Stimulated activated CD4-positive, alpha-beta T cell treated with anti-CD3 and anti-CD28 coated beads, Interleukin-15, amount 100 ng/mL, for 1 hour (primary cell): ENCODE measurements at places on chromosomes 6 and 20.

GRCh38 chr6:92688342-92688741, 731.0 kb downstream of the EPHA7 start:
- DNase-seq: no peak

GRCh38 chr20:13342469-13343242, 121.6 kb downstream of the ISM1 start:
- DNase-seq: no peak

GRCh38 chr6:112415366-112415765, 68.2 kb downstream of the RFPL4B start:
- no peak for DNase-seq

GRCh38 chr6:165231177-165231576, 78.2 kb downstream of the C6orf118 start:
- DNase-seq: no peak

- peak; percentile 18 for DNase-seq
These were observed 44.1 kb downstream of the NHSL1 start for GRCh38 chr6:138454981-138455706.

DNA sequence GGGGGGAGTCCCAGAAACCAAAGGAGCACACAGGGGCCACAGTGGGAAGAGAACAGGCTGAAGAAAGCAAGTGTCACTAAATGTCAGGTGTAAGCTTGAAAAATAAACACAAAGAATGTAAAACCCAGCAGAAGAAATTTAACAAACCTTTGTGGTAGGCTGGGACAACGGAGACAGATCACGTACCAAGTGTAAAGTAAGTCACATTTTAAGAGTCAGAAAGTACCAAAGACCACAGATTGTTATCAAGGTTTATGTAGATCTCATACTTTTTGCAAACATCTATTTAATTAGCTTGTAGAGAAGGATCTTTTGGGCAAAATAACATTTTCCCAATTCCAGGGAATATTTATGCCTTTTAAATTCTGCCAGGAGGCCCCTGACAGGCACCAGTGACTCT, 1.6 kb downstream of the CLIC5 start:
- DNase-seq: no peak

DNA sequence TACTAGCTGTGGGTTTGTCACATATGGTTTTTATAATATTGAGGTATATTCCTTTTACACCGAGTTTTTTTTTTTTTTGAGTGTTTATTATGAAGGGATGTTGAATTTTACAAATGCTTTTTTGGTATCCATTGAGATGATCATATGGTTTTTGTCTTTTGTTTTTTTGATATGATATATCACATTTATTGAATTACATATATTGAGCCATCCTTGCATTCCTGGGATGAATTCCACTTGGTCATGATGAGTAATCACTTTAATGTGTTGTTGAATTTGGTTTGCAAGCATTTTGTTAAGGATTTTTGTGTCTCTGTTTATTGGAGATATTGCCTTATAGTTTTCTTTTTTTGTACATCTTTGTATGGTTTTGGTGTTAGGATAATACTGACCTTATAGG, 3.3 kb upstream of the ZNF337 start:
- no peak for DNase-seq

GRCh38 chr6:139853302-139853992, 479.0 kb upstream of the CITED2 start:
- no peak for DNase-seq

- DNase-seq: no peak
These were observed 26.1 kb downstream of the POPDC3 start for GRCh38 chr6:105153676-105154075.

DNA sequence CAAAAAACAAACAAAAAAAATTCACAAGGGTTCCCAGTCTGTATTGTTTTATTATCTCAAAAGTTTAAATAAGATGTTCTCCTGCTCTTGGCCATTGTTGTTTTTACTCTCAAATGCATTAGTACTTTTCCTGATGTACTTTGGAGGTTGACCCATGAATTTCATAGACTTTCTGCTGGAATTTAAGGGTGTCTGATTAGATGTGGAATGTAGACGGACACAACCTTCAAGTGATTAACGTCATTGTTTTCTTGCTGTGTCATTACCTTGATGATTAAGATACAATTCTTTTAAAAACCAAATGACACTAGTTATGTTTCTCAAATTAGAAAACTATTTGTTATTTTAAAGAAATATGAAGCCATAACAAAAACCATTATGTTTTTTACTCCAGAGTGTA, 421.4 kb upstream of the RUNX2 start:
- DNase-seq: no peak

- DNase-seq: no peak
These were observed 104.9 kb upstream of the NT5E start for GRCh38 chr6:85344996-85345395.

DNA sequence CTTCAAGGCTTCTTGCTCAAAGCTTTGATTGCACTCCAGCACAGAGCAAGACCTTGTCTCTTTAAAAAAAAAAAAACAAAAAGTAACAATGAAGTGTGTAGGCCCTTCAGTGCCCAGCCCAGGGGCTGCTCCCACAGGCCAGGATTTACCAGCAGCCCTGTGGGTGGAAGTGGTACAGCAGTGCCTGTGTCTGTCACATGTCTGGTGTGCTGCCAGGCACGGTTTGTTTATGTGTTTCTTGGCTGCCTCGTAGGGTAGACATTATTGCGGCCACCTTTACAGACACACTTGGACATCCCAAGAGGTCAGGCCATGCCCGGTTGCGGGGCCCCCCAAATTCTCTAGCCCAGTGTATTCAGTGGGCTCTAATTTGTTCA, 12.7 kb downstream of the DYNLRB1 start:
- no peak for DNase-seq

GRCh38 chr6:160992061-160992979, 751 bp downstream of the MAP3K4 start:
- no peak for DNase-seq

- DNase-seq: no peak
These were observed 487.9 kb downstream of the RFPL4B start for GRCh38 chr6:112835078-112835477.

- DNase-seq: no peak
These were observed 30.4 kb downstream of the PREX1 start for GRCh38 chr20:48797275-48797825.

DNA sequence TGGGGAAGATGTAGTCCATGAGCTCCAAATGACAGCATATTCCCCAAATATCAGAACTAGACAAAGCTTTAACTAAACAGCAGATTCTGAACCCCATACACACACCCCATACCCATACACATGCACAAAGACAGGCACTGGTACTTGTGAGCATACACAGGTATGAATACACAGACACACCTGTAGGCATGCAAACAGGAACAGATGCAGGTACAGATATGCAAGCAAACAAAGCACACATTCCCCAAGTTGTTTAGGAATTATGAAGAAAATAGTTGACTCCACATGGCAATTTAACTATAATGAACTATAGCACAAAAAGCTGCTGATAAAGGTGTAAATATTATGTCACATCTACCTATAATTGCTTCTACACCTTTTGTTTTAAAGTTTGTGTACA, 16.7 kb downstream of the GOPC start:
- no peak for DNase-seq

DNA sequence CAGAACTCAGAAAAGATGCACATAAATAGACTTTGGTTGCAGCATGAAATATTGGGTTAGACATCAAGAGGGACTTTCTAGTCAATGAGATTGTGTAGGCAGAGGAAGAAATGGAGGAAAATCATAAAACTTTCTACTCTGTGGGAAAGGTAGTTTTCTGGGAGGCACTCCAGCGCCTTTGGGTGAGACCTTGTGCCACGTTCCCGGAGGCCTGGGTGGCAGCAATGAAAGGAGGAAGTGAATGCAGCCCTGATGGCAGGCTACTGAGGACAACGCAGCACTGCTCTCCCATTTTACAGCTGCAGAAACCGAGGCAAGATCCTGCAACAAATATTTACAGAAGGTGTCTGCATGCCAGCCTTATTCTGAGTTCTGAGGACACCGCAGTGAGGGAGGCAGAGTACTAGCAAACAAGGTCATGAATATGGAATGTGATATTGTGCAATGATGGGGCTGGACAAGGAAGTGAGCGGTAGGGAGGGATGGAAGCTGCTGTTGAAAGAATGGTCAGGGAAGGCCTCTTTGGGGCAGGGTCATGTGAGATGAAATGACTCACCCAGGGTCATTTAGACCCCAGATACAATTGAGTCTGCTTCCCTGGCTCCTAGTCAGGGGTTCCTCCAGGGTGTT, 159.1 kb downstream of the TFAP2C start:
- DNase-seq: no peak

GRCh38 chr6:146305951-146306350, 237.7 kb upstream of the RAB32 start:
- DNase-seq: no peak

DNA sequence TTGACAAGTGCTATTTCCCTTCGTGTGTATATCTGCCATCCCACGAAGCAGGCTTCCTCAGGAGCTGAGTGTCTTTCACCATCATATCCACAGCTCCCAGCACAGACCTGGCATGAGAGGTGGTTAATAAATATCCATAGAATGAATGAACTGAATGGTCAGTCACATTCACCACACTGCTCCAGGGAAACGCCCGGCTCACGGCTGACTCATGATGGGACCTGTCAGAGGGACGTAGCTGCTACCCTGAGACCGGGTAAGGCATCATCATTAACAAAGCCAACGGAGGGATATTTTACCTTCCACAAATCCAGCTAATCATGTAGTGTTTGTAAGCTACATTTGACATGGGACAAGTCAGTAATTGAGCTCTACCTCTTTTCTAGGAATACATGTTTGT, 12.5 kb downstream of the AGPAT4 start:
- no peak for DNase-seq

DNA sequence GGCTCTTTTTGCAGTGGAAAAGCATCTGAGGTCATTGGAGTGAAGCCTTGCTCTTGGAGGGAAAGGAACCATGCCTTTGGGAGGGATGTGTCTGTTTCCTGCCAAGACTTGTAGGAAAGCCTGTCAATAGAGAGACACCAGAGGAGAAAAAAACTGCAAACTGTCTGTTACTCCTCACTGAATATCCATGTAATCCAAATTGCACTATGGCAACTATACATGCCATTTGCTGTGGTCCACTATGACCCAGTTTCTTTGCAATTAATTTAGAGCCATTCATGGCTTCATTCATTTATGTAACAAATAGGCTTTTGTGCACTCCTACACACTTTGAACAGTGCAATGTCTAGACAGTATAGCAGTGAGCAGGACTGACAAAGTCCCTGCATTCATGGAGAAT, 296.5 kb downstream of the SLC35F1 start:
- no peak for DNase-seq

DNA sequence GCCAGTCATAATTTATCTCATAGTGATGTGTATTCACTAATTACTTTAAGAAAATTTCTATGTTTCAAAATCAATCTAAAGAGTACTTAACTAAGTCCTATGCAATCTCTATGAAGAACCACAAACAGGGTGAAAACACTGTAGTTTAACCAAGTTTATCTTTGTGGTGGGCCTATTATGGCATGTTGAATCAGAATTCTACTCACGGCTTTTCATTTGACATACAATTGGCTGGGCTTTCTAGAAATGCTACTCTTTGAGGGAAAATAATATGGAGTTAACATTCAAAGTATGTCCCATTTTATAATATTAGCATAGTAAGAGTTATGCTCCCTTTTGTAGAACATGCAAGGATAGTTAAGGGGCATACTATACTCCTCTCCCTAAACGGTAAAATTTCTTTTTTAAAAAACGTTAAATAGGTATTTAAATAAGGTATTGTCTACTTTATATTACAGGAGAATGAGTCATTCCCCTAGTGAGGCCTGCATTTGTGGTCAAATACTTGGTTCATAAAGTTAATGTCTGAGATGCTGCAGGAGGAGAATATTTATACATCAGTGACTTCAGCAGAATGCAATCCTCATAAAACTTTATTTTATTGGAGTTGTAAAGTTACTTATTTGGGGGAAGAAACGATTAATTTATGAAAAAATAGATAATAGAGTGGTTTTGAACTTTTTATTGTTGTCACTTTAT, 1.8 kb downstream of the MOXD1 start:
- no peak for DNase-seq

GRCh38 chr6:35533981-35534380, 21.3 kb upstream of the TULP1 start:
- no peak for DNase-seq

GRCh38 chr6:132257561-132257960, 143.7 kb downstream of the MOXD1 start:
- DNase-seq: no peak

GRCh38 chr6:78076371-78076770, 423.5 kb downstream of the MEI4 start:
- no peak for DNase-seq

DNA sequence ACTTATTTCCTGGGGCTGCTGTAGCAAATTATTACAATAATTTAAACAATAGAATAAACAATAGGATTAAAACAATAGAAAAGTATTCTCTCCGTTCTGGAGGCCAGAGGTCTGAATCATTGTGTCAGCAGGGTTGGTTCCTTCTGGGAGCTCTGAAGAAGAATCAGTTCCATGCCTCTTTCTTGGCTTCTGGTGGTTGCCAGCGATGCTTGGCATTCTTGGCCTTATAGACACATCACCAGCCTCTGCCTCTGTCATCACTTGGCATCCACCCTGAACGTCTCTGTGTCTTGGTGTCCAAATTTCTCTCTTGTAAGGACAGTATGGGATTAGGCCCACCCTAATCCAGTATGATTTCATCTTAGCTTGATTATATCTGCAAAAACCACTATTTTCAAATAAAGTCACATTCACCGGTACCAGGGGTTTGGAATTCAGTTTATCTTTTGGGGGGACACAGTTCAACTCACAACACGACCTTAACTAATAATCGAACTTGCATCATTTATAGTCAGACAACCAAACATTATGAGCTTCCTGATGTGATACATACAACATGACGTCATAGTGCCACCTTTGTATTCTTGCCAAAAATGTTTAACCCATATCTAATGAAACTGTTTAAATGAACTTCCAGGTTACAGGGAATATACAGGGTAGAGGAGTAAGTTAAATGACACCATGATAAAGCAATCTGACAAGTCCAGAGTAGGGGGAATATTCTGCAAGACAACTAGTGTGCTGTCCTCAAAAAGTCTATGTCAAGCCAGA, 84.7 kb upstream of the RNF24 start:
- no peak for DNase-seq

DNA sequence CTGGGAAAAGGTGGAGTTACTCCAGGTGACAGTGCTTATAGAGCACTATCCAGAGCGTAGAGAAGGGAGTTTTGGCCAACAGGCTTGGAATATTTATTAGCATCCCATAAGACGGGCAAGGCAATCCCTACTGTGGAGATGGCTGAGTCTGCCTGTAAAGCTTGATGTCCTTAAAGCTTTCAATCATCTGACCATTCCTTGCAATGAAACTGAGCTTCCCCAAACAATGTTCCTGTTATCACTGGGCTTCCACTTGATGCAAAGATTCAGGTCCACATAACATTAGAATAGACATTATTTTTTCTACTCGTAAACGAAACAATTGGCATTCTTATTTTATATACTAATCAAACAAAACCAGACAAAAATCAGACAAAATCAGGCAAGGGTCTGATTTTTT, 48.4 kb upstream of the PIM1 start:
- no peak for DNase-seq
